ENCODE measurements at places on chromosomes 2 and 18.

DNA sequence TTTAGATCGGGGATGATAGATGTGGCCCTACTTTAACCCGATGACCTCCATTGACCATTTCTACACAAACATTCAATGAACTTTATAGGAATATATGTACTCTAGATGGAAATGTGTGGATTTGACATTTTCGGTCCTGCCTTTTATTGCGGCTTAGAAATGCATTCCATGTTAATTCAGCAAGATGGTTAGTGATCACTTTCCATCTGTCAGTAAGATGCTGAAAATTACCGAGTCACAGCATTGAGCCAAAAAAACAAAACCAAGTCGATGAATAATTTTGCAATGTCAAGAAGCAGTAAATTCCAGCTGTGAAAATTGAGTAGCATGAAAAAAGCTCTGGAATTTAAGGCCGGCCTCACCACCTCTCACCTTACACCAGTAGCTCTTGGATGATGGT is 1642.6 kb upstream of the NXPH2 start:
- H3K36me3 ChIP-seq = no peaks in the 10 kb centered on the region
- no peak for DNase-seq

- H3K27ac ChIP-seq = no peak overlapping the region
- no peak for DNase-seq
- no peak overlapping the region for H3K4me3 ChIP-seq
- H3K27me3 ChIP-seq = no peaks in the 10 kb centered on the region
- no peaks in the 10 kb centered on the region for H3K4me1 ChIP-seq
Measured at GRCh38 chr2:66512626-66513025, 77.7 kb downstream of the MEIS1 start.

- H3K4me1 ChIP-seq = no peaks in the 10 kb centered on the region
- no peak overlapping the region for H3K27ac ChIP-seq
- no peaks in the 10 kb centered on the region for H3K27me3 ChIP-seq
- no peak overlapping the region for H3K4me3 ChIP-seq
- no peaks in the 10 kb centered on the region for H3K36me3 ChIP-seq
Measured at GRCh38 chr2:204145263-204145751, 208.7 kb downstream of the ICOS start.

DNA sequence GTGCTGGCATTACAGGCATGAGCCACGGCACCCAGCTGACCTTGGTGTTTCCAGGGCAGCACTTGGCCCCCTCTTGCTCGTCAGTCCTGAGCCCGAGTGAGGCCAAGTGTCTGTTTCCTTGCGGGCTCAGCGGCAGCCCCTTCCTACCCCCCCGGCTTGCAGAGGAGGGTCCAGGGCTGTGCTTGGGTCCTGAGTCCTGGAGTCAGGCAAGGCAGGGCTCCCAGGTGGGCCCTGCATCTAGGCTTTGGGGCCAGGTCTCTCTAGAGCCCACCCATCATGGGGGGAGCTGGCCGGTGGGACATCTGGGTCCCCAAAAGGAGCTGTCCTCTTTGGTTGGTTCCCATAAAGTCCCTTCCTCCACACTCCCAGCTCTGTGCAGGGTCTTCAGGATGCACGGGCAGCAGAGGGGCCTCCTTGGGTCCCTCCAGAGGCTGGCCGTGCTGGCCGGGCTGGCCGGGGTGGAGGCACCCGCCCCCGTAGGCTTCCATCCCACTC is 63.7 kb upstream of the HPCAL1 start:
- H3K27ac ChIP-seq = no peak overlapping the region
- no peak overlapping the region for H3K4me3 ChIP-seq
- peaks cover 18% of the 10 kb centered on the region for H3K4me1 ChIP-seq
- no peaks in the 10 kb centered on the region for H3K36me3 ChIP-seq

- H3K4me3 ChIP-seq = no peak overlapping the region
- no peak for DNase-seq
- H3K4me1 ChIP-seq = no peaks in the 10 kb centered on the region
- H3K36me3 ChIP-seq = no peaks in the 10 kb centered on the region
Measured at GRCh38 chr18:53798516-53798915, 426.0 kb downstream of the MBD2 start.

DNA sequence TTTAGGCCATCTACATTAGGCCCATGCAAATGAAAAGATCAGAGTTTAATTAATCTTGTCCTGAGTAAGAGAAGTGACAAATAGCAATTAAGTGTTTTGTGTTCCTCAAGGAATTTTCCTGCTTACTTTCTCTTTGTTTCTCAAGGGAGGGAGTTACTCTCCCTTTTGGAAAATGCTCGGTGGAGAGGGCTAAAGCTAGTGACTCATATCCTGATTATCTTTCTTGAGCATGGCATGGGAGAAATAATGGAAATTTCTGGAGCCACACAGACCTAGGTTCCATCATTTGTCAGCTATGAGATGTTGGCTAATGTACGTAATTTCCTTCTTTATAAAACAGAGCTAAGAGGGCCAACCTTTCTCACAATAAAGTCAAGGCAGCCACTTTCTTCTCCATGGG is 177.1 kb downstream of the ETAA1 start:
- no peak overlapping the region for H3K27ac ChIP-seq
- H3K4me1 ChIP-seq = no peaks in the 10 kb centered on the region
- no peaks in the 10 kb centered on the region for H3K27me3 ChIP-seq
- no peak overlapping the region for H3K4me3 ChIP-seq
- DNase-seq = no peak
- no peaks in the 10 kb centered on the region for H3K36me3 ChIP-seq

DNA sequence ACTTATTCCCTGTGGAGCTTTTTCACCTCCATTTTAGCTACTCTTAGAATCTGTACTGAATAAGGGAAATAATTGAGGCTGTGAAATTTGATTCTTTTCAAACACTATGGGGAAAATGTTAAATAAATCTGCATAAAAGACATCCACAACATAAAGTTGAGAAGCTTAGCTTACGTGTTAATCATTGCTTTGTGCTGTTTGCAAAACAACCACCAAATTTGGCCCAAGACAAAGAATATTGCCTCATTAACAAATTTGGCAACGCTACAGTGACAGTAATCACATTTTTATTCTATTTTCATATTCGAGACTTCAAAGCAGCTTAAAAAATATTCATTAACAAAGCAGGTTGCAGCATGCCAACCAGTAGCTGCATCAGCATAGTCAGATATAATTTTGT is 437.6 kb downstream of the DPP10 start:
- no peak overlapping the region for H3K27ac ChIP-seq
- H3K4me3 ChIP-seq = no peak overlapping the region
- no peaks in the 10 kb centered on the region for H3K27me3 ChIP-seq
- no peaks in the 10 kb centered on the region for H3K36me3 ChIP-seq

- no peak overlapping the region for H3K27ac ChIP-seq
- H3K36me3 ChIP-seq = no peaks in the 10 kb centered on the region
- no peak for DNase-seq
Measured at GRCh38 chr18:60984510-60984909, 348.7 kb upstream of the CDH20 start.

GRCh38 chr2:27587025-27587424 is 4.2 kb downstream of the ZNF512 start:
- no peak overlapping the region for H3K27ac ChIP-seq
- DNase-seq = no peak
- H3K27me3 ChIP-seq = no peaks in the 10 kb centered on the region
- no peak overlapping the region for H3K4me3 ChIP-seq
- H3K4me1 ChIP-seq = peaks cover 6% of the 10 kb centered on the region

DNA sequence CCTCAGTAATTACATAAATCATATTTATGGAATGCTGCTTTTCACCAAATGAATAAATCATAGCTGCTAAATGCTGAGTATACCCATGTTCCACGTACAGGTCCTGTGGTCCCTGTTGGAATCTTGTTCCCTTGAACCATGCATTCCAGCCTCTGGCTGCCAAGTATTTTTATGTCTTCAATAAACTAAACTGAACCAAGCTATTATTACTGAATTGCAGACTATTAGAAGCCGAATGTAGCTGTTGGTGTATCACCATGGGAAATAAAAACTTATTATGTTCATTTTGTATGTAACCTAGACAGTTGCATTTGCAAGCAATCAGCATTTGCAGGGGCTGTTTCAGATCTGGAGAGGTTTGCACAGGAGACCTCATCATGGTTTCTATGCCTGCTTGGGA is 362.4 kb downstream of the ADCYAP1 start:
- H3K4me1 ChIP-seq = no peaks in the 10 kb centered on the region
- H3K27me3 ChIP-seq = no peaks in the 10 kb centered on the region
- no peak overlapping the region for H3K4me3 ChIP-seq
- no peak for DNase-seq

GRCh38 chr2:11133238-11133935 is 21.9 kb upstream of the SLC66A3 start:
- peaks cover 14% of the 10 kb centered on the region for H3K4me1 ChIP-seq
- no peaks in the 10 kb centered on the region for H3K27me3 ChIP-seq
- H3K4me3 ChIP-seq = peak overlapping the region; percentile 46
- DNase-seq = no peak
- no peak overlapping the region for H3K27ac ChIP-seq

DNA sequence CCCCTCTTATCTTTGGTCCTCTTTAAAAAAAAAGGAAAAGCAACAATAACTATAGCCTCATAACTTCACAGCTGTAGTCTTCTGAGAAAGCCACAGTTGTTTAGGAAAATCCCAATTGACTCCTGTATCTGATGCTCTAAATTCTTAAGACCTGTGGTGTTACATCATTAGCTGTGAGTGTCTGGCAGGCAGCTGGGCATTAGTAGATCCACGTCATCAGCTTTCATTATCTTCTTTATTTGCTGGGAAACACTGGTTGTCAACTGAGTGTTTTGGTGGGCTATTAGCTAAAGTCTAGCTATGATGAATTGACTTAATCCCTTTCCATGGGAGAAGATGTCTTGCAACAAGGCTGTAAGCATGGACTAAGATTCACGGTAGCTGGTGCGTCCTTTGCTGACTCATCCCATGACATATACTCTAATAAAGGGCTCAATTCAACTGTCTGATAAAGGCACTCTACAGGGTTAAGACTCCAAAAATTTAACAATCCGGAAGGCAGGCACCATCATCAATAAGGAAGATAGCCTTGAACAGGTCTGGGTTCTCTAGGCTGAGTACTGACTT is 517.2 kb downstream of the PLCL1 start:
- no peak overlapping the region for H3K4me3 ChIP-seq
- H3K27ac ChIP-seq = no peak overlapping the region
- H3K4me1 ChIP-seq = no peaks in the 10 kb centered on the region
- no peak for DNase-seq
- H3K36me3 ChIP-seq = no peaks in the 10 kb centered on the region
- no peaks in the 10 kb centered on the region for H3K27me3 ChIP-seq

- no peak overlapping the region for H3K4me3 ChIP-seq
- H3K27ac ChIP-seq = no peak overlapping the region
- peaks cover 15% of the 10 kb centered on the region for H3K4me1 ChIP-seq
- no peaks in the 10 kb centered on the region for H3K27me3 ChIP-seq
Measured at GRCh38 chr2:222730366-222730999, 59.0 kb downstream of the MOGAT1 start.

DNA sequence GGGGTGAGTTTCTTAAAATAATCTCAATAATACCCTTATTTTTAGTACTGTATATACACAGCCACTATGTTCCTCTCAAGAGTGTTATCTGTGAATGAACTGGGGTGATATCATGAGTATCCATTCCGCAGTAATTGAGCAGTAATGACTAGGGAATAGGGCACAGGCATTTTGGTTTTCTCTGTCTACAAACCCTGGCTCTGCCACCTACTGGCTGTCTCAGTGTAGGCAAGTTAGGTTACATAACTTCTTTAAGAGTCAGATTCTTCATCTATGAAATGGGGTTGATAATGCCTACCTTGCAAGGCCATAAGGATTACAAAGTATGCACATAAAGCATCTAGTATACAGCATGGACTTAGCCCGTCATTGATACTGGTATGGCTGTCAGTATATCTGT is 555.8 kb downstream of the NRXN1 start:
- no peaks in the 10 kb centered on the region for H3K4me1 ChIP-seq
- no peaks in the 10 kb centered on the region for H3K36me3 ChIP-seq
- DNase-seq = no peak
- no peak overlapping the region for H3K27ac ChIP-seq

GRCh38 chr2:111667542-111668273 is 216.3 kb downstream of the ANAPC1 start:
- no peak overlapping the region for H3K27ac ChIP-seq
- no peak for DNase-seq
- no peaks in the 10 kb centered on the region for H3K36me3 ChIP-seq
- H3K27me3 ChIP-seq = no peaks in the 10 kb centered on the region

GRCh38 chr18:49560624-49561288 is 1.1 kb upstream of the LIPG start:
- DNase-seq = peak; percentile 49
- H3K27me3 ChIP-seq = no peaks in the 10 kb centered on the region
- peaks cover 18% of the 10 kb centered on the region for H3K4me1 ChIP-seq
- no peaks in the 10 kb centered on the region for H3K36me3 ChIP-seq

GRCh38 chr2:195563857-195564512 is 93.0 kb upstream of the SLC39A10 start:
- DNase-seq = no peak
- H3K27ac ChIP-seq = no peak overlapping the region
- H3K36me3 ChIP-seq = no peaks in the 10 kb centered on the region

GRCh38 chr2:150376553-150377335 is 110.7 kb downstream of the RND3 start:
- no peak overlapping the region for H3K4me3 ChIP-seq
- no peaks in the 10 kb centered on the region for H3K27me3 ChIP-seq
- H3K27ac ChIP-seq = no peak overlapping the region
- DNase-seq = no peak
- no peaks in the 10 kb centered on the region for H3K4me1 ChIP-seq
- H3K36me3 ChIP-seq = no peaks in the 10 kb centered on the region

GRCh38 chr2:58131191-58132011 is 84.8 kb downstream of the VRK2 start:
- peak; percentile 25 for DNase-seq
- H3K27ac ChIP-seq = no peak overlapping the region
- no peaks in the 10 kb centered on the region for H3K36me3 ChIP-seq
- no peak overlapping the region for H3K4me3 ChIP-seq

GRCh38 chr2:240149943-240150784 is 9.7 kb upstream of the OTOS start:
- no peak overlapping the region for H3K27ac ChIP-seq
- no peak overlapping the region for H3K4me3 ChIP-seq
- peaks cover 1% of the 10 kb centered on the region for H3K4me1 ChIP-seq
- H3K36me3 ChIP-seq = no peaks in the 10 kb centered on the region
- peak; percentile 67 for DNase-seq

DNA sequence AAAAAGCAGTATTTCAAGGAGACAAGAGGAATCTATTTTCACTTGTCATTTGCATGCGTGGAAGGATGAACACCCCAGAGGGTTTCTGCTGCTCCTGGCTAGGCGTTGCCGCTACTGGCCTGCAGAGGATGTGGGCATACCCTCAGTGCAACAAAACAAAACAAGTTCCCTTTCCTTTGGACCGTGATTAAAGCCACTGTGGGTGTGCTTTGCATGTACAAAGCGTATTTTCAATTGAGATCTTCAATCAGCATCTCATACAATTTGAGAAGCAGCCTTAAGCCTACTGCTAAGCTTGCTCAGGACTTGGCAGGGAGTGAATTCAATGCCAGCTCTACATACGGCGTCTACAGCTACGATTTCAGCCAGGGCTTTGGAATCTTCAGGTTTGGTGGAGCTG is 298.4 kb downstream of the LPIN1 start:
- no peaks in the 10 kb centered on the region for H3K27me3 ChIP-seq
- no peak overlapping the region for H3K27ac ChIP-seq
- H3K4me3 ChIP-seq = no peak overlapping the region
- no peak for DNase-seq
- no peaks in the 10 kb centered on the region for H3K36me3 ChIP-seq
- no peaks in the 10 kb centered on the region for H3K4me1 ChIP-seq
